ENCODE measurements at places on chromosomes 2 and 18.

- no peak for DNase-seq
Observed at GRCh38 chr2:203626952-203627681, 79.3 kb upstream of the CD28 start.

GRCh38 chr2:43312755-43313641 lies 86.6 kb upstream of the ZFP36L2 start:
- DNase-seq: no peak

DNA sequence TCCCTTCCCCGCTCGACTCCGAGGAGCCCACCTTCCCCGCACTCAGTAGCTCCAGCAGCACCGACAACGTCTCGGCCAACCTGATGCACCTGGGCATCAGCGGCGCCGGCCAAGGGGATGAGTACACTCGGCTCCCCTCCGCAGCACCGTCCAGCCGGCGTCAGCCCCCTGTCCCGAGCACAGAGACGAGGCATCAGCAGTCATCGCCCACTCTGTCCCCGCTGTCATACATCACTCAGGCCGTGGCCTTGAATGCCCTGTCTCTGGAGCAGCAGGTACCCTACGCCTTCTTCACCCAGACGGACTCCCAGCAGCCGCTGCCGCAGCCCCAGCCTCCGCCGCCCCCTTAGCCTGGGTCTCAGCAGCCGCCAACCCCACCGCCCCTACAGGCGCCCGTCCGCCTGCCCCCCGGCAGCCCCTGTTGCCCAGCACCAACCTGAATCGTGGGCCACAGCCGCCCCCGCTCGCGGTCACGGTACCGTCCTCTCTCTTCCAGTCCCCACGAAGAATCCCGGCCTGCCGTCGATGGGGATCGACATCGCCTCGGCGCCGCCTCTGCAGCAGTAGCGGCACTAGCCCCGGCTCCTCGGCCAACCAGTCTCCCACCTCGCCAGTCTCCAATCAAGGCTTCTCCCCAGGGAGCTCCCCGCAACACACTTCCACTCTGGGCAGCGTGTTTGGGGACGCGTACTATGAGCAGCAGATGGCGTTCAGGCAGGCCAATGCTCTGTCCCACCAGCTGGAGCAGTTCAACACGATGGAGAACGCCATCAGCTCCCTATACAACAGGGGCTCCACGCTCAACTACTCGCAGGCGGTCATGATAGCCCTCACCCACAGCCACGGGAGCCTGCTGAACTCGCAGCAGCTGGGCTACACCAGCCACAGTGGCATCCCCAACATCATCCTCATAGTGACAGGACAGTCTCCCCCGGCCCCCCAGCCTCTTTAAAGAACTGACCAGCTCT lies 1195.9 kb upstream of the CHAC2 start:
- DNase-seq: no peak

DNA sequence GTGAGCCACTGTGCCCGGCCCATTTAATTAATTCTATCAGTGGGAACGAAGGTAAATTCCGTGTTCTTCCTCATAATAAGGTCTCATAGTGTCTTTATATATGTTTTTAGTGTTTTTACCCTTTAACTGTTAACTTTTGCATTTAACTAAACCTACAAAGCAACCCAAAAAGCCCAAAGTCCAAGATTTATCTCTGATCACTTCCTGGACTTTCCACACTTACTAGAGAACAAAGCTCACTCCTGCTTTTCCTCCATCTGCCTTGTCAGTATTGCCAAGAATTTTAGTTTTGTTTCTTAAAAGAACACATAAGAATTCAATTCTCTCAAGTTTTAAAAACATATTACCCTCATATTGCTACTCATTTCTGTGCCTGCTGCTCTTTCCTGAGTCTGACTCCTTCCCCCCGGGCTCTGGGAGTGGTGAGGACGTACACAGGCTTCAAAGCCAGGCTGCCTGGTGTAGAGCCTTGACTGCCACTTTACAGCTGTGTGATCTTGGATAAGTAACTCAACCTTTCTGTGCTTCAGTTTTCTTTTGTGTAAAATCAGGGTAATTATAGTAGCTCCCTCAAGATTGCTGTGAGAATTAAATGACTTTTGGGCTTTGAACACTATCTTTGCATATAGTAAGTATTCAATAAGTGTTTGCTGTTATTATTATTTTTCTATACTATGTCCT lies 24.9 kb upstream of the GPR155 start:
- DNase-seq: no peak

- DNase-seq: no peak
Observed at GRCh38 chr2:650343-651310, 26.6 kb downstream of the TMEM18 start.

Data from activated T-helper 1 cell treated with anti-CD3 and anti-CD28 coated beads, Interleukin-2, amount 50 U/mL, for 16 hours (primary cell).